HepG2 (cell line): ENCODE measurements at places on chromosomes 5 and 9. TPM values are rescaled to one million over a fixed set of nuclear protein-coding genes. Genes with fewer than 3 reads are reported as not detected.

EIF4EBP3 gene
- polyA plus RNA-seq, result 0.31 and 0.61 TPM in 2 replicates

TMOD1 gene
- polyA plus RNA-seq, result 0.04 and 0.07 TPM in 2 replicates

DNA sequence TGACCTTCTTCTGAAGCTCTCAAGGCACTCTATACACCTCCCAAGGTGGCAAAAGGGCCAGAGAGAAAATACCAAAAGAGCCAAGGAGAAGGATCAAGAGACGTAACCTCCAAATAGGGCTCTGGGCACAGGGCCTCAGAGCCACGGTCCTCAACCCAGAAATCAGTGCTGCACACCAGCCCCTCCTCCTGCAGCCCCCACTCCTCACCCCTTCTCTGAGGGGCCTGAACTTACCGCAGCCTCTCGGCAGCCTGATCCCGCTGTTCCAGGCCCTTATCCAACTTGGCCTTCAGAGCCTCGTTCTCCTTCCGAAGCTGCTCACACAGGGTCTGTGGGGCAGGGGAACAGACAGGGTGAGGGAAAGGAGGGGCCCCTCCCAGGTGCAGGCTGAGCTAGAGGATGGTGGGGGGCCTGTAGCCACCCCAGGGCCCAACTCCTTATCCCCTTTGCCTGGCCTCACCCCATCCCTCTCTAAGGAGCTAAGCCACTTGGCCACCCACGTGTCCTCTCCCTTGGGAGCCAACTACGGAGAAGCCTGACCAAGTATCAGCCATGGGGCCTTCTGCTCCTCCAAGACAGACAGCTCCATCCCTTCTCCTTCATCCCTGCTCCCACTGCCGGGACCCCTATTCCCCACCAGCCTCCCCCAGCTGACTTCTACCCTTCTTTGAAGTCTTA is 28.8 kb downstream of the TNIP1 start:
- no peak for DNase-seq

- DNase-seq, result peak; percentile 59
Measured at GRCh38 chr5:16774806-16775205, 158.0 kb upstream of the RETREG1 start.

DNA sequence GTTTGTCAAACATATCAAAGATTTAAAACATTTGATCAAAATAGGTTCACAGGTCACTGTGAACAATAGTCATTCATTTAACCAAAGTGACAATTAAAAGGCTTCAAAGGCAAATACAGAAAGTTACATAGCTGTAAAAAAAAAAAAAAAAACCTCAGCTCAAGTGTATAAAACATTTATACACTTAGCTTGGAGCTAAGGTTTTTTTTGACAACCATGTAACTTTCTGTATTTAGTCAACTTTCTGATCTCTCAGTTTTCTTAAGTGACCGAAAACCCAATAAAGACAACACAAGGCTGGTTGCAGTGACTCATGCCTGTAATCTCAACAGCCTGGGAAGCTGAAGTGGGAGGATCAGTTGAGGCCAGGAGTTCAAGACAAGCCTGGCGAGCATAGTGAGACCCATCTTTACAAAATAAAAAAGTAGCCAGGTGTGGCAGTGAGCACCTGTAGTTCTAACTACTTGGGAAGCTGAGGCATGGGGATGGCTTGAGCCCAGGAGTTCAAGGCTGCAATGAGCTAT is 16.4 kb upstream of the UBTD2 start:
- no peak for DNase-seq

- DNase-seq, result no peak
Measured at GRCh38 chr5:181121675-181122561, 9.1 kb downstream of the OR2V1 start.

DNA sequence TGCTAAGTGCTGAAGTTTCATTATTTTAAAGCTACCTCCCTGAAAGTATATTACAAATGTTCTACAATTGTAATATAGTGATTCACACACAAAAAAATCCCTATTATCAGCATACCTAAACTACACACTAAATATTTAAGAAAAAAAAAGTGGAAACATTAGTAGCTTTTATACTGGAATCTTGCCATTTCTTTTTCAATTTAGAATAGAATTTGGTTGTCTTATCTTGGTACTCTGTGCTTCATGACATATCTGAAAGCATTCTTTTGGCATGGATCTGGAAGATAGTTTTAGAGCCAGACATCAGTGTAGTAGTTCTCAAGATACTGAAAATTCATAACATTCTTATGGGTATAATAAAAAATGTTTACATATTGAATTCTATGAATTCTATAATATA is 35.0 kb downstream of the SLC1A3 start:
- DNase-seq, result no peak

GRCh38 chr5:104184264-104184663 is 621.7 kb upstream of the NUDT12 start:
- no peak for DNase-seq

GRCh38 chr5:62708481-62709325 is 130.1 kb downstream of the LRRC70 start:
- no peak for DNase-seq

DNA sequence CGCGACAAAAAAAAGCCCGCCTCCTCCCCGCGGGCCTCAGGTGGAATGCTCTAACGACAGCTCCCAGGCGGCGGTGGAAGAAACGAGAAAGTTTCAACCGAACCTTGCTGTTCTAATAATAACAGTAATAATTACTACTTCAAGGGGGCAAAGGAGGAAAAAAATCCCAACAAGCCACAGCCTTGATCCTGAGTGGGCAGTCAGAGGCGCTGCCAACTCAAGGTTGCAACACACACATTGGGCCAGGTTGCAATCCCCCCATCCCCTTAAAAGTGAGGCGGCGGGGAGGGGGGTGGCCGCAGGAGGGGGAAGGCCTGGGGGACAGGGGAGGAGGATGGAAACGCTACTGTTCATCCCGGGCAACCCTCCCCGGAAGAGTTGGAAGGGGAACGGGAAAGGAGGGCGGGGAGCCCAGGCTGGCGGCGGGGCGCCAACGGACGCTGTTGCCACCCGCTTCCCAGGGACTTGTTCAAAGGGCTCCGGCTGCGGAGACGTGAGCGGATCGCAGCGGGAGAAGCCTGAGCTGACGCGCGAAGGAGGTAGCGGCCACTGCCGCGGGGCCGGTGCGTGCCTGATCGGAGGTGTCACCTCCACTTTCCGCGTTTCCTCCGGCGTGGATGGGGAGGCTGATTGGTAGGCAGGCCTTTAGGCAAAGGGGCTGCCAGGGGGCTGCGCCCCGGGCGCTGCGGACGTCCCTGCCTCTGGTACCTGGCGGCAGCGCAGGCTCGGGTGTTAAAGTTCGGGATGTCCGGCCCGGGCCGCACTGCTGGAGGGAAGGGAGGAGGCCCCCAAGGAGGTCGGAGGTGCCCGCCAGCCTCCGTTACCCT is 647 bp downstream of the SMARCA2 start:
- DNase-seq, result peak; percentile 13

BSPRY gene
- polyA plus RNA-seq, result 0.26 and 0.37 TPM in 2 replicates
